ENCODE measurements at places on chromosomes 1 and 21.

DNA sequence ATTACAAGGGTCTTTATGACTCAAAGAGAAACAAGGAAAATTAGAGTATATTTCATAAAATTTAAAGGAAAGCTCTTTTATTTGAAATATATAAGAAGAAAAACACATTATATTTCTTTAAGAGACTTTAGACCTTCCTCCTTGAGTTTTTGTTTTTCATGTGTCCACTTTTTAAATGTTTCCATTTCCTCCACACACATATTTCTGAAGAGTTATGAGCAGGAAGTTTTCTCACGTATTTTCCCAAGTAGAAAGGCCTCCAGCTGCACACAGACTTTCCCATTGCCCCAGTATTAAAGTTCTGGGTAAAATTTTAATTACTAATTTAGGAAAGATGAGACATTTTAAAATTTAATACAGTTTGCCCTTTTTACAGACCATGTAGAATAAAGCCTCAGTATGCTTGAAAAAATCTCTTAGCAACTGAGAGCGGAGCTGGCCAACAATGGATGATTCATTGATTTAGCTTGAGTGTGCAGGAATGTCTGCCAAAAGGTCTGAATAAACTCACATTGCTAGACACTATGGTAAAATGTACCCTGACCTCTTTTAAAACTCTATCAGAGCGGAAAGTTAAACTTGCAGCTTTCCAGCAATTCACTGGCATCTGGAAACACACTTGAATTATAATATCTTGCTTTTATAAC is 57.9 kb downstream of the DDAH1 start:
- no peak for DNase-seq

DNA sequence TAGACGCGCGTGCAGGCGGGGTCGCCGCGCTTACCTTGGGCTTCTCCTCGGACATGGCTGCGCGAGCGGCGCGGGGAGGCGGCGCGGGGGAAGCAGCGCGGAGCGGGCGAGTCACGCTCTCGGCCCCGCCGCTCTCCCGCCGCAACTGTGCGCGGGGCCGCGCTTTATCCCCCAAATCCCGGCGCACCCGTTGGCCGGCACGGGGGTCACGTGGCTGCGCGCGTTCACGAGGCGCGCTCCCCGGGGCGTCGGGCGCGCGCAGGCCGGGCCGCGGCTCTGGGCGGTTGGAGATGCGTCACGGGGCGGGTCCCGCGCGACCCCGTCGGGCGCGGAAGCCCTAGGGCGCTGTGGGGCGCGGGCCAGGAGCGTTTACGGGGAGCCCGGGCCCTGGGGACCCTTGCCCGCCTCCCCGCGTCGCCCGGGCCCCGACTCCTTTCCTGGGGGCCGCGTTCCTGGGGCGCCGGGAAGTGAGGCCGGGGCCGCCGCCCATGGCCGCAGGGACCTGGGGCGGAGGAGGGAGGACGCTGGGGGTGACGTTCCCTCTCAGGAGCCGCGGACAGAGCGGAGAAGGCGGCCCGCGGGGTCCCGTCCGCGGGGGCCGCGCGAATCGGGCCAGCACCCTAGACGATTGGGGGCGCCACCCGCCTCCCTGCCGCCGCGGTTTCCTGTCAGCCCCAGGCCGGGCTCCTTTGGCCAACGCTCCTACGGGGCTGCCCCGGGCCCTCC is at the start of gene SUMO3:
Gene SUMO3, minus strand, starts transcription at position 149 of the 726 bp plus-strand sequence. Its CDS starts 94 bp downstream, at position 55.
- DNase-seq: peak; percentile 82

GRCh38 chr1:179351281-179351680 is 14.5 kb upstream of the AXDND1 start:
- DNase-seq: no peak

DNA sequence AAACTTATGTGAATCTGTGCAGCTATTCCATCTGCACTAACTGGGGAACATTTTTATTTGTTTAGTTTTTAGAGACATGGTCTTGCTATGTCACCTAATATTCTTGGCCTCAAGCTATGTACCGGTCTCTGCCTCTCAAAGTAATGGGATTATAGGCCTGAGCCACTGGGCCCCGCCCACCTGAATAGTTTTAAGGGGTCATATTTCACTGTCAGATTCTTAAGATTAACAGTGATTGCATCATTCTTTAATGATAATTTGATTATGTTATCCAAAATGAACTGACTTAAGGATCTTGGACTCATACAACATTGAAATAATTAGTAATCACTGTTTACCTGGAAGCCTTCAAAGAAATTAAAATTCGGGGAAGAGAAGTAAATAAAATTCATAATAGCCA is 12.6 kb upstream of the KLF18 start:
- DNase-seq: no peak

- no peak for DNase-seq
Observed at GRCh38 chr21:34266351-34266750, 97.5 kb upstream of the KCNE2 start.

GRCh38 chr1:16032388-16033102 is 10.7 kb downstream of the CLCNKA start:
- DNase-seq: no peak

- no peak for DNase-seq
Observed at GRCh38 chr1:32494711-32495337, 30.0 kb downstream of the ZBTB8B start.

- DNase-seq: no peak
Observed at GRCh38 chr1:206930210-206930798, 8.6 kb upstream of the FCMR start.

GRCh38 chr1:174399211-174399610 is 48.6 kb upstream of the GPR52 start:
- no peak for DNase-seq

- DNase-seq: no peak
Observed at GRCh38 chr1:230684146-230684545, 29.8 kb downstream of the AGT start.

GRCh38 chr21:33643658-33644311 is 1.5 kb downstream of the ITSN1 start:
- no peak for DNase-seq

- DNase-seq: no peak
Observed at GRCh38 chr1:172599912-172600311, 59.0 kb upstream of the FASLG start.

- no peak for DNase-seq
Observed at GRCh38 chr1:170578359-170578758, 46.4 kb downstream of the GORAB start.

- no peak for DNase-seq
Observed at GRCh38 chr1:51433972-51434510, 85.0 kb downstream of the EPS15 start.

- no peak for DNase-seq
Observed at GRCh38 chr1:71053758-71054157, 6.1 kb upstream of the PTGER3 start.

DNA sequence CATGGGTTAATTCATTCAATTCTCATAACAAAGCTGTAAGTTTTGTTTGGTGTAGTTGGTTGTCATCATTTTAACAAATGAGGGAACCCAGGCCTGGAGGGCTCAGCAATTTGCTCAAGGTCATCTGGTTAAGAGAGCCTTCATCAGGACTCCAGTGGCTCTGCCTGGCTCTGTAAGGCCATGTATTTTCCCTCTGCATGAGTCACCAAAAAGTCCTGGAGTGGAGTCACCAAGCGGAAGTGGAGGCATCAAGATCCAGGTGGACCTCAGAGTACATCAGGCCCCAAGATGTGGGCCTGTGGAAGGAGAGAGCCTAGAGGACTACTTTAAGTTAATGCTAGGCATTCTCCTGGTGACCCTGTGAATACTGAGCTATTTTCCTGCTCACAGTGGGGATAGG is 30.0 kb upstream of the RBM15 start:
- DNase-seq: no peak

GRCh38 chr1:51535006-51535592 is 16.0 kb upstream of the EPS15 start:
- DNase-seq: peak; percentile 13

GRCh38 chr21:26956813-26957212 is 10.1 kb downstream of the ADAMTS5 start:
- no peak for DNase-seq

DNA sequence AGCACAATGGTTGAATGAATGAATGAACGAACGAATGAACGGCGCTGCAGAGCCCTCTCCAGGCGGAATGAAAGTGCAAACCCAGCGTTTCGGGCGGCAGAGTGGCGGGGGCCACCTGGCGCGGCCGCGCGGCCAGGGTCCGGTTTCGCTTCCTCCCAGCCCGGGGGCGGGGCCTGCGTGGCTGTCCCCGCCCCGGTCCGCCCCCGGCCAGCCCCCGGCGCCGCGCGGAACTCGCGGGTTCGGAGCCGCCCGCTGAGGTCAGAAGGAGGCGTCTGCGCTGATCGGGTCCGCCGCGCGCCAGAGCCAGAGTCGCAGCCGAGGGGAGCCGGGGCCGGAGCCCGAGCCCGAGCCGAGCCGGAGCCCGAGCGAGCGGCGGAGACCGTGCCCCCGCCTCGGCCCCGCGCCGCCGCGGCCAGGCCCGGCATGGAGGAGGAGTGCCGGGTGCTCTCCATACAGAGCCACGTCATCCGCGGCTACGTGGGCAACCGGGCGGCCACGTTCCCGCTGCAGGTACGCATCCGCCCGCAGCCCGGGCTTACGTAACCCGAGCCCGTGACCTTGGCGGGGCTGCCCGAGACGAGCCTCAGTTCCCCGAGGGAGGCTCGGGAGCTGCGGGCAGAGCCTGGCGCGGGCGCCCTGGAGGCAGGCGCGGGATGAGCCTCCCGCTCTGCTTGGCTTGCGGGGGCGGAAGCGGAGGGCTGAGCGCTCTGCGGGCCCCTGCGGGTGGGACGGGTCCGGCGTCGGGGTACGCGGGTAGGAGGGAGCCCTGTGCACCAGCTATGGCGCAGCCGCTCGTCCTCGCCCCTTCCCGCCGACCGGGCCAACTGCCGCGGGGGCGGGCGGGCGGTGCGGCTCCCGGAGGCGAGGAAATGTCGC is at the start of gene PDXK:
Gene PDXK, plus strand, starts transcription at position 258 of the 876 bp plus-strand sequence. Its CDS starts 166 bp downstream, at position 424.
- peak; percentile 64 for DNase-seq

DNA sequence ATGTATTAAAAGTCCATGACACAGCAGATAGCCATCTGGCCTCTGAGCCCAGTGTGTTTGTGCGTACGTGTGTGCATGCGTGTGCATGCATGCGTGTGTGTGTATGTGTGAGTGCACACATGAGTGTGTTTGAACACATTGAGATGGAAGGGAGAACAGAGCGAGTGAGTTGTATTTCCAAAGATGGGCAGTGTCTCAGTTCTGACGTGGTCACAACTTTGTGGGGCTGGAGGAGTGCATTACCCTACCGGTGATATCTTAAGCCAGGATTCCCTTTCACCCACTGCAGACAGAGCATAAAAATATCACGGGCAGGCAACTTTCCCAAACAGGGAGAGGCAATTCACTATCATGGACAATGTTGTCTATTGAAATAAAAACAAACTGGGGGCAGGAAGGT is 27.8 kb downstream of the IRF2BP2 start:
- DNase-seq: no peak

DNA sequence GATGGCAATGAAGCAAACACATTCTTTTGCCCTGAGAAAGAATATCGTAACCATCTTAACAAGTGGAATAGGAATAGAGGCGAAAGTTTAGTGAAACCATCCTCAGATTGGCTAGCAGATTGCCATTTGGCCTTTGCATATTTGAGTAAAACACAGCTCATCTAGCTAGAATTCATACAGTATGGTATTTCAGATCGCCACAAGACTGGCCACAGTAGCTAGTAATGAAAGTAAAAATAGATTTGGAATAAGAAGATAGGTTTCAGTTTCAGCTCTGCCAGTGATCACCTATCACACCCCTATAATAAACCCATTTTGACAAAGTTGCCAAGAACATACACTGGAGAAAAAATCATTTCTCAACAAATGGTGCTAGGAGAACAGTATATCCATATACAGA is 294.9 kb downstream of the LRRIQ3 start:
- no peak for DNase-seq

DNA sequence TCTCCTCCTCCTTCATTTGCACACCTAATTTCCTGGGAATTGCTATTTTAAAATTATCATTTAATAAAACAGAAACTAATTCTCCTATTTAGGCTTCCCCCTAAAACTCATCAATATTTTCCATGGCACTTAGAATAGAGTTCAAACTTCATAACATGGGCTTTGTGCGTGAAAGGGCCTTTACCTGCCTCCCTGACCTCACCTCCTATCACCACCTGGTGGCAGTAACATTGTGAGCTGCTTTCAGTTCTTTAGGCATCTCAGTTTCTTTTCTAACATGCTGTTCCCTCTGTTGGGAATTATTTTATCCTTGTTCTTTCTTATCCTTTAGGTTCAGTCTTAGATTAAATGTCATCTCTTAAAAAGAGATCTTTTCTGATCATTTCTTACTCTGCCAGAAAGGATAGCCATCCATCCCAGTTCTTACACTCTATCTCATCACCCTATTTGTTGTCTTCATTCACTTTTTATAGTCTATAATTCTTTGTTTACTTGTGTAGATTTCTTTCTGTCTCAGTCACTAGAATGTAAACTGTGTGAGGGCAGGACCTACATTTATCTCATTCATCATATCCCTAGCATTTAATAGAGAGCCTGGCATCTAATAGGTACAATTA is 133.8 kb upstream of the KIAA1614 start:
- no peak for DNase-seq
